Urinary bladder (tissue), 4 donors: ENCODE measurements at places on chromosomes 16 and 17.

- no peak for DNase-seq
These were observed 49.6 kb upstream of the PLCG2 start for GRCh38 chr16:81729451-81729850.

GRCh38 chr16:27636453-27637240, 86.7 kb downstream of the KATNIP start:
- DNase-seq: no peak

DNA sequence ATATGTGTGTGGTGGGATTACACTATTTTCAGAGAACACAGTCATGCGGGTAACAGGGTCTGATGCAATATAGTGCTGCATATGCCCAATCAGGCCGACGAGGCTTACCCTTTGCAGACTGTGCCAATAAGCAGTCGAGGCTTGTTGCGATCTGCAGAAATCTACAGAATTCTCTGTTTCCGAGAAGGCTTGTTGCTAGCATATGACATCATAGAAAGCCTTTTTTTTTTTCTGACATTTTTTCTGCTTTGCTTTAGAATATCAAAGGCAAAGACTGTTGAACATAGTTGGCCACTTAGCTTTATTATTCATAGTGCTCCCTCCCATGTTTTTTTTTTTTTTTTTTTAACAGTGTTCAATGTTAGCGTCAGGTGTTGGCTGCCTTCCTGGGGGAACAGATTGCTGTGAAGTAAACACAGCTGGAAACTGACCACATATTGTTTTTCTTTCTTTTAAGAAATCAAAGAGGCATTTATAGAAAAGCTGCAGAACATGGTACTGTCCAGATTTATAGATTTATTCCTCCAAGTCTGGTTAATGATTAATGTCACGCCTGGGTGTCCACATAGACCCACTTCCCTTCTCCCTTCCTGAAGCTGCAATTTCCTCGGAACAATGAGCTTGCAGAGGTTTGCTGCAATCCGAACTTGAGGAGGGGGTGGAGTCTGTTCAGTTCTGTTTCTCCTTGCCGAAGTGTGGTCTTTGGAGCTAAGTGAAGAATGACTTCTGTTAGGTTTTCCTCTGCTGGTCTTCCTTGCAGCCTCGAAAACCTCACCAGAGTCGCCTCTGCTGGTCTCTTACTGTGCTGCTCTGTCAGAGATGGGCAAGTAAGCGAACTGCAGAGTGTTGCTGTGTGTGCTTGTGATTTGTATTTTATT, 87.3 kb downstream of the MAP2K6 start:
- peak; percentile 48 for DNase-seq

GRCh38 chr17:28969706-28970393, 18.5 kb upstream of the PHF12 start:
- DNase-seq: no peak

- DNase-seq: no peak
These were observed 18.5 kb downstream of the LMF1 start for GRCh38 chr16:952321-952720.

DNA sequence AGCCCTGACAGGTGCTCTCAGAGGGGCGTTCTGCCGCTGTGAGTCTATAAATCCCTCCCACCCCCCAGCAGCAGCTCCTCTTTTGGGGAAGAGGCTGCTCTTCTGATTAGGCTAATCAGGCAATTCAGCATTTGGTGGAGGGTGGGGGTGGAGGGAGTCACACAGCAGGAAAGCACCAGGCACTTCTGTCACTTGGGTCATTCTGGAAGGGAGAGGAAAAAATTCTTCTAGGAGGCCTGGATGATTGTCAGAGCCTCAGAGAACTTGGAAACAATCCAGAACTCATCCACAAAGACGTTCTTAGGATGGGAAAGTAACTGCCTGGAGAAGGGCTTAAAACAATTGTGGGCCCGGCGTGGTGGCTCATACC, 7.3 kb upstream of the SSTR2 start:
- DNase-seq: no peak

DNA sequence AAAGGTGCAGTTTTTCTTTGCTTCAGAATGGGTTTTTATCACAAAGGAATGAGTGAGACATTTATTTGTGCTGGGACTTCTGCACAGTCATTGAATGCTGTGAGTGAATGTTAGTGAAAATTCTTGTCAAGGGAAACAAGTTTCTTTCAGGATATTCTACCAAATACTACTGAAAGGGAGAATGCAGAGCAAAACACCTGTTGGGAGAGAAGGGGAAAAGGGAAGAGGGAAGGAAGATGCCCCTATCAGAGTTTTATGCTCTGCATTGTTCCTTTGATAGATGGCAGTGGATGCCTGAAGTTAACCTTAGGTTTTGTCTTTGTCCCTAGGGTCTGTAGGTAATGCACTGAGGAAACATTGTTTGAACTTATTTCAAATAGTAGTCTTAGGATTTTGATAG, 3.1 kb downstream of the GGNBP2 start:
- DNase-seq: no peak

GRCh38 chr16:85420501-85421337, 192.4 kb upstream of the GSE1 start:
- no peak for DNase-seq

DNA sequence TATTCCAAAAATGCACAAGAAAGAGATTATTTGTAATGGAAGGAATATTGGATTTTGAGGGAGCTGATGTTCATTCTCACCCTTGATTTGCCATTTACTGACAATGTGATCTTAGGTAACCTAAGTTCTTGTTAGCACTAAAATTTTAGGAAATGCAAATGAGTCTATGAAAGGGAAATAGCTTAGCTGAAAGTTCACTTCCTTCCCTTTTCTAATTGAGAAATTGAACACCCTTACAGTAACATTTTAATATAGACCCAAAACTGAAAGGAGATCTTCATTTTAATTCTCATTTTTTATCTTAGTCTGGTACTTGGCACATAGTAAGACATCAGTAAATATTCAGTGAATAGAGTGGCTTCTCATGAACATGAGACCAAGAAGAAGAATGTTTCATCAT, 10.9 kb upstream of the WSB1 start:
- DNase-seq: no peak

DNA sequence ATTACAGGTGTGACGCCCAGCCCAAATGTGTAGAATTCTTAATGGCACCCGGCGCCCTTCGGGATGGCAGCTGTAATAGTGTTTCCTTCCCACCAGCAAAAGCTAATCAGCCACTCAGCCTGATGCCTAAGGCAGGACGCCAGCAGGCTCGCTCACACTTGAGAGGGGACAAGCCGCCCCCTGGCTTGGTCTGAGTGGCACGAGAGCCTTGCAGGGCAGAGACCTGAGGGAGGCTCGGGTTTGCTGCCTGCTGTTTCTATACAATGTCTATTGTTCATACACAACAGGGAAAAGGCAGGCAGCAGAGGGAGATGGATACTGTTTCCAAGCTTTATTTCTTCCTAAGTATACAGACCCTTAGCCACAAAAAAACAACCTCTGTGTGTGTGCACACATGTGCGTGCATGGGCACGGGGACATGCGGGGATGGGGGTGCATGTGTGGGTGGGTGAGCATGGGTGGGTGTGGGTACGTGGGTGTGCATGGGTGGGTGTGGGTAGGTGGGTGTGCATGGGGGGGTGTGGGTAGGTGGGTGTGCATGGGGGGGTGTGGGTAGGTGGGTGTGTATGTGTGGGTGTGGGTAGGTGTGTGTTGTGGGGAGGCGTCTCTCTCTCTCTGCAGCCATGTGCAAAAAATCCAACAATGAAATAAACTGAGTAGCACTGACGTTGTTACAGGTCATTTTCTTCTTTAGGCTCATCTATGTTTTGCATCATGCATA, 10.0 kb downstream of the SLC38A8 start:
- DNase-seq: no peak

GRCh38 chr16:11446566-11447119, 101.4 kb downstream of the RMI2 start:
- DNase-seq: no peak

GRCh38 chr17:38704606-38705522, at the start of gene MLLT6:
Gene MLLT6, plus strand, starts transcription at chr17:38705273. Its CDS starts 360 bp downstream, at chr17:38705633.
- DNase-seq: no peak

- no peak for DNase-seq
These were observed 93.6 kb upstream of the DYNLRB2 start for GRCh38 chr16:80447241-80447640.

GRCh38 chr17:39867880-39868553, at the start of gene ZPBP2:
Gene ZPBP2, plus strand, starts transcription at chr17:39868202. Its CDS starts 153 bp downstream, at chr17:39868355.
- no peak for DNase-seq

DNA sequence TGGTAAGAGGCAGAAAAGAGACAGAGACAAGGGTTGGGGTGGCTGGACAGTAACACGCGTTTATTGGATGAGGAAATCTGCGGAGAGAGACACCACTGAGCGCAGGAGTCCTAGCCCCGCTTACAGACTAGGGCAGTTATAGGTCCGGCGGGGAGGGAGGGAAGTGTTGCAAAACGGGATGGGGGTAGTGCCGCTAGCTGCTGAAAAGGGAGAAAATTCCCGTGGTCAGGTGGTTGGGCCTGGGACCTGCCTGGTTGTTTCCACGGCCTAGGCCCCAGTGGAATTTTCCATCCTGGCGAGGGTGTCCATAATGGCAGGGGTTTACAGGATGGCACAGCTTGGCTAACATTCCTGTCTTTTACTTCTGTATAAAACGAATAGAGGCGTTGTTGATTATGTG, 5.5 kb upstream of the CPHXL2 start:
- DNase-seq: no peak

GRCh38 chr16:81798311-81799137, 19.4 kb downstream of the PLCG2 start:
- DNase-seq: no peak

- DNase-seq: no peak
These were observed 40.1 kb downstream of the ADAMTS18 start for GRCh38 chr16:77394699-77395098.

DNA sequence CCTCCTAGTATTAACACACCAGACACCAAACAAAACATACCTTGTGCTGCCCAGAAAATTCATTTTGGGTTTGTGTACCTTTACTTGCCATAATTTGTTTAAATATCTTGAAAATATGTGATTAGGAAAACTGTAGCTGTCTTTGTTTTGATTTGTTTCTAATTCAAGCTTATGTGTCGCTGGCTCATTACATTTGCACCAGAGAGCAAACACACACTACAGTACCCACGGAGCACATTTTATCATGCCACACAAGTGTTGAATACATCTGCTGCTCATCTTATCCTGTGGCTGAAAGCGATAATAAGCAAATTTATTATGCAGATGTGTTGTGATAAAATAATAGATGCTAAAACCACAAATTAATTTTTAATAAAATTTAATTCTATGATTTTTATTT, 63.1 kb downstream of the SPAG9 start:
- DNase-seq: no peak

GRCh38 chr17:75006653-75007052, 5.8 kb upstream of the MRPL58 start:
- no peak for DNase-seq

- DNase-seq: no peak
These were observed at the start of gene SMIM5 for GRCh38 chr17:75632863-75633485. Gene SMIM5, plus strand, starts transcription at chr17:75633434. Its CDS starts 6,768 bp downstream, at chr17:75640202.

GRCh38 chr16:81497690-81498089, 53.1 kb downstream of the CMIP start:
- no peak for DNase-seq

- no peak for DNase-seq
These were observed 15.7 kb downstream of the GJD3 start for GRCh38 chr17:40348562-40349476.

GRCh38 chr17:59607817-59608403, 11.8 kb upstream of the CLTC start:
- DNase-seq: no peak

DNA sequence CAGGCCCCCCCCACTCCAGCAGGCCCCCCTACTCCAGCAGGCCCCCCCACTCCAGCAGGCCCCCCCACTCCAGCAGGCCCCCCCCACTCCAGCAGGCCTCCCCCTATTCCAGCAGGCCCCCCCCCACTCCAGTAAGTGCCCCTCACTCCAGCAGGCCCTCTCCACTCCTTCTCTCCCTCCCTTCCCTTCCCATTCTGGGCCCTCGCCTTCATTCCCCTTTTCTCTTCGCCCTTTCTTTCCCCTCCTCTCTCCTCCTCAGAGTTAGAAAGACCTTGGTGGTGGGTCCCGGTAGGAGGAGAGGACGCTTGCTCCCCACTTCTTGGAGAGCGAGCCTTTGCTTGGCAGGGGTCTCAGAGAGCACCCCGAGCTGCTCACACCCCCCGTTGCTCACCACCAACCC, 177.0 kb upstream of the TNRC6C start:
- no peak for DNase-seq

GRCh38 chr16:21526923-21527807, 72.2 kb upstream of the METTL9 start:
- no peak for DNase-seq

GRCh38 chr17:31052187-31052889, 42.4 kb upstream of the NF1 start:
- no peak for DNase-seq

GRCh38 chr16:87860553-87861299, 8.6 kb downstream of the SLC7A5 start:
- DNase-seq: no peak

DNA sequence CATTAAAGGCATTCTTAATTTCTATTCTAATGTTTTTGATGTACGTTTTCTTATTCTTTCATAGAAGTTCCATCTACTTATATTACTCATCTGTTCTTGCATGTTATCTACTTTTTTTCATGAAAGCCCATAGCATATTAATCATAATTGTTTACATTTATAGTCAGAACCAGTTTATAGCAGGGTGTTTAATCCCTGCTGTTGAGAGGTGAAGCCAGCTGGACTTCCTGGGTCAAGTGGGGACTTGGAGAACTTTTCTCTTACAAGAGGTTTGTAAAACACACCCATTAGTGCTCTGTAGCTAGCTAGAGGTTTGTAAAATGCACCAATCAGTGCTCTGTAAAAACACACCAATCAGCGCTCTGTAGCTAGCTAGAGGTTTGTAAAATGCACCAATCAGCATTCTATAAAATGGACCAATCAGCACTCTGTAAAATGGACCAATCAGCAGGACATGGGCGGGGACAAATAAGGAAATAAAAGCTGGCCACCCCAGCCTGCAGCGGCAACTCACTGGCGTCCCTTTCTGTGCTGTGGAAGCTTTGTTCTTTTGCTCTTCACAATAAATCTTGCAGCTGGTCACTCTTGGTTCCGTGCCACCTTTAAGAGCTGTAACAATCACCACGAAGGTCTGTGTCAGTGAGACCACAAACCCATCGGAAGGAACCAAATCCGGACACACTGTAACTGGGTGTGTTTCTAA, 120.6 kb downstream of the TANC2 start:
- no peak for DNase-seq

DNA sequence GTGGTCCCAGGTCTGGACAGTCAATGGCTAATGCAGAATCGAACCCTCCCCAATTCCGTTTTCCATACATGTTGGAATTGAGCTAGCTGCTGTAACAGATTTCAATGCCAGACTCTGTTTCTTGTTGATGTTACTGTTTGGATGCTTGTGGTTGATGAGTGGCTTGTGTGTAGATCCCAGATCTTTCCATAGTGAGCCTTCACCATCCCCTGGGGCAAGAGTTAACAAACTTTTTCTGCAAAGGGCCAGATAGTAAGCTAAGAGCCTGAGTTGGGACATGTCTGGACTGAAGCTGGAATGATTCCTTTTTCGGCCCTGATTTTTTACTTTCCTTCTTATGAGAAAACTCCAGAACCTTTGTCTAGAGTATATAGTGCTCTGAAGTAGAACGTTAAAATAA, 296.3 kb downstream of the CPPED1 start:
- DNase-seq: no peak

GRCh38 chr17:58232707-58233156, 5.7 kb upstream of the LPO start:
- DNase-seq: no peak

GRCh38 chr16:57600048-57600835, 28.2 kb upstream of the ADGRG1 start:
- DNase-seq: no peak

- no peak for DNase-seq
These were observed 44.1 kb downstream of the DDX19A start for GRCh38 chr16:70390774-70391173.

- no peak for DNase-seq
These were observed 142.2 kb downstream of the ENGASE start for GRCh38 chr17:79216826-79217225.
